ENCODE measurements at places on chromosomes 1 and 21. TPM values are rescaled to one million over a fixed set of nuclear protein-coding genes. Genes with fewer than 3 reads are reported as not detected.

DNA sequence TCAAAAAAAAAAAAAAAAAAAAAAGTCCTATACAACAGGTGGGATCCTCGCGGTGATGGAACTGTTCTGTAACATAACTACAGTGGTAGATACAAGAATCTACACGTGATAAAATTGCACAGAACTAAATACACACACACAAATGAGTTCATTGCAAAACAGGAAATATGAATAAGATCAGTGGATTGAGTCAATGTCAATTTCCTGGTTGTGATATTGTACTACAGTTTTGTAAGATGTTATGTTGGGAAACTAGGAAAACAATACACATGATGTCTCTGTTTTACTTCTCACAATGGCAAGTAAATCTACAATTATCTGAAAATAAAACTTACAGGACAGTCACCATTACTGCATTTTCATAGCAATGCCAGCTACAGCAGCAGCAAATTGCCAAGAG lies 59.8 kb downstream of the ITGB3BP start:
- DNase-seq: no peak

DNA sequence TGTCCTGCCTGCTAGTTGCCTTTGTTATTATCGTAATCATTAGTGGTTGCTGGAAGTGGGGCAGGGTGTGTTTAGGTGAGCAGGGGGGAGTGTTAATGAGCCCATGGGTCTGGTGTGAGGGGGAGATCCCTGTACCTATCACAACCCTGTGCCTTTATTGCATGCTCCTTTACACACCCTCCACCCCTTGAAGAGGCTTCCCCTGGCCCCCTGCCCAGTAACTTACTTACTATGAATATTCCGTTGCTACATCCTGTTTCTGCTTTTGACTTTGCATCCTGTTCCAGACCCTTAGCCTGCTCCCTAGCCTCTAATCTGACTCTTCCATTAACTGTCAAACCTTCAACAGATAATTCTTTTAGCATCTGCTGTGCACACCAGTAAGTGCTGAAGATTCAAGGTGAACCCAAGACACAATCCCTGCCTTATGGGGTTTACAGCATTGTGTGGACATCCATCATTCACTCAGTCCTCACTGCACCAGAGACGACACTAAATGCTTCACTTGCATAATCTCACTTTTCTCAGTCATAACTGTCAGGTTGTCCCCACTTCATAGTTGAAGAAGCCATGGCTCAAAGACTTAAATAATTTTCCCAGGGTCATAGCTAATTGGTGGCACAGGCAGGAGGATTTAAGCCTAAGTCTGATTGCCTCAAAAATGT lies 47.9 kb downstream of the CDC7 start:
- DNase-seq: no peak

MTARC1 gene
- total RNA-seq: 77.4 TPM

DNA sequence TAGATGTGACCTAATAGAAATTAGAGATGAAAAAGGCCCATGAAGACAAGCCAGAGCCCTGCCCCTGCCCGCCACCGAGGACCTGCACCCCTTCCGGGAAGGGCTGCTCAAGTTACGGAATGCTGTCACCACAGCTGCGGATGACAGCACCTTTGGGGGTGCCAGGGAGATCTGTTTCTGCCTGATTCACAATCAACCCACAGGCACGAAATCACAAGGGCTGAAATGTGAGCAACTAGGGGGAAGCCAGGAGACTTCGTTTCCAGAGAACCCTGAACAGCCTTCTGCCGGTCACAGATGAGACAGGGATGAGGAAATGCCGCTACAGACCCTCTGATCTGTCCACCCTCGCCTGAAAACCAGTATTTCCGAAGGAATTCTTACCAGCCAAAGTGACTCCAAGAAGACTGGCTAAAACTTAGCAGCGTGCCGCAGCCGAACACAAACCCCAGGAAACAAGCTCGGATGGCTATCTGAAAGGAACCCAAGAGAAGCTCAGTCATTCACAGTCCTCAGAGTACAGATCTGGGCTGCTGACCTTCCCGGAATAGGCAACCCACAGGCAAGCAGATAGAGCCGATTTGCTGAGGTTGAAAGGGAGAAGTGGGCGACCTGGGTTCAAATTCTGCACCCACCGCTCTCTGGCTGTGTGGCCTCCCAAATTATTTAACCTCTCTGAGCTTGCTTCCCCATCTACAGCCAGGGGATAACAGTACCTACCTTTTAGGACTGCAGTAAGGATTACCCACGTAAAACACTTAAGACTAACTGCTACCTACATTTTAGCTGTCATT lies 1.1 kb downstream of the ICMT start:
- no peak for DNase-seq

DNA sequence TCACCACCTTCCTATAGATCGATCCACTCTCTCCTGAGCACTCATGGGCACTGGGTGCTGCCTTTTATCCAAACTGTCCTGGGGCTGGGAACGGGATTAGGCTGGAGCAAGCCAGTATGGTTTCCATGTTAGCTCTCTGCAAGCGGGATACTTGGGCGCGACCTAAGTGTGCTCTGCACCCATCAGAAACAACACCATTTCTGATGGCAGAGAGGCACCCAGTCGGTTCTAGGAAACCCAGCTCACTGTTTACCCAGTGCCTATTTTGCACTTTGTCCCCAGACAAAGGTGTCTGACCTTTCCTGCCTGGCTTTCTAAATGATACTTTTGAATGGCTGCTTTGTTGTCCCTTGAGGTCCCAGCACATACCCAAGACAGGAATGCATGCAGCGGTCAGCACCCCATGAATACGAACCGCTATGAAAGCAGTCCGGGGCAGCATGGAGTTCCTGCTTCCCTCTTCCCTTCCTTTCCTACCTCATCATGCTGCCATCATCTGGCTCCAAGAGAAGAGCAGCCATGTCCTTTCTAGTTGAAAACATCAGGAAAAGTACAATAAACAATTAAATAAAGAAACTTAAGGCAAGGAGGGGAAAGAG lies 83.9 kb downstream of the TRABD2B start:
- DNase-seq: peak; percentile 62

DNA sequence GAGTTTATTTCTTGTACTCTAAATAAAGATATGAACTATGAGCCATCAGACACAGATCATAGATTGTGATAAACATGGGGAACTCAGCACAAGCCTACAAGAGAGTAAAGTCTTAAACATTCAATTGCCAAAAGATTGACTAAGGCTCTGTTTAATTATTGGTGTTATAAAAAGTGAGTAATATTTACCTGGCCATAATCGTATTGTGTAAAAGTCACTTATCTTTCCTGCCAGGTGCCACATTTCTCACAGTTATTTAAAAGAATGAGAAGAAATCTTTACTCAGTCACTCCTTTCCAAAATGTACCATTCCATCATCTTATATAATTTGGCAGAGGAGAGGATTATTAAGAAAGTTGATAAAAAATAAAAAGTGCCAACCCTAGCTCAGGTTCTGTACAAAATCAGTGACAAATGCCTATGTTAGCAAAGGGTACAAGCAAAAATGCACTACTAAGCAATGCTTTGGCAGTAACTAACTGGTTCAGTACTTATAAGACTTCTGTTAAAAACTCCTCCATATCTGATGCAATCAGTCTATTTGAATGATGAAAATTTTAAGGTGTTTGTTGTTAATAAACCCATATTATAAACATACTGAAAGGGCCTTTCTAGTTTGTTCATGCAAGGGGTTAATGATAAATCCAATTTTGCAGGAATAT lies 5.8 kb upstream of the NR5A2 start:
- DNase-seq: no peak

ZNF695 gene
- total RNA-seq: not detected

- no peak for DNase-seq
Observed at GRCh38 chr1:184025242-184025675, 12.3 kb downstream of the COLGALT2 start.

ERICH3 gene
- total RNA-seq: 0.15 TPM

ANKRD34A gene
- total RNA-seq: 0.65 TPM

C1QB gene
- total RNA-seq: 79.0 TPM

GRCh38 chr1:183318433-183318832 lies 99.7 kb downstream of the NMNAT2 start:
- peak; percentile 56 for DNase-seq

TRIM17 gene
- not detected for total RNA-seq

GRCh38 chr1:182446033-182446669 lies 3.8 kb upstream of the RGSL1 start:
- no peak for DNase-seq

DNA sequence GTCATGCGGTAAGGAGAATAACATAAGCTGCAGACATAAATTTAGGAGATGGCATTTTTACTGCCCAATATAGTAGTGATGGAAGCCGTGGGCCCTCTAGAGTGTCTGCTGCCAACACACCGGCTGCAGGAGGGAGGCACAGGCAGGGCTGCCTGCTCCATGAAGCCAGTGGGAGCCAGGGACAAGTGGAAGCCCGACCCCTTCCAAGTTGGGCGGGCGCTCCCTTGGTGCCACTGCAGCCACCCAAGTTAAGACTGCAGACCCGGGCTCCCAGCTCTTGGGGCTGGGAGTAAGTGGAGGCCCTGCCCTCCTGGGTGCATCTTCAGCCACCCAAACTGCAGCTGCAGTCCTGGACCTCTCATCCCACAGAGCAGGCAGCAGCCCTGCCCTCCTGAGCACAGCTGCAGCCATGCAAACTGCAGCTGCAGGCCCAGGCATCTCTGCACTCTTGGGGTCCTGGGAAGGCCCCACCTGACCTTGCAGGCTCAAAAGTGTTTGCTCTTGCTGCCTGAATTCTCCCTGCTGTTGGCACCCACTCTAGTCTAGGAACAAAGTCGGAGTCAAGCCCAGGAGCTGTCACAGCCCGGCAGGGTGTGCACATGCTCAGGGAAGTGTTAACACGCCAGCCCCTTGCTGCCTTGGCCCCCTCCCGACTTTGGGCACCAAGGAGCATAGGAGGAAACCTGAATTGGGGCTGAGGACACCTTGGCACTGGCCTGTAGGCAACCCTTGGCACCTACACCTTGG lies 437.2 kb upstream of the PRMT6 start:
- DNase-seq: no peak
